Left renal pelvis (tissue), 4 donors: ENCODE measurements at places on chromosomes 3 and 15.

GRCh38 chr15:78002996-78003395 lies 74.5 kb downstream of the TBC1D2B start:
- DNase-seq: no peak

DNA sequence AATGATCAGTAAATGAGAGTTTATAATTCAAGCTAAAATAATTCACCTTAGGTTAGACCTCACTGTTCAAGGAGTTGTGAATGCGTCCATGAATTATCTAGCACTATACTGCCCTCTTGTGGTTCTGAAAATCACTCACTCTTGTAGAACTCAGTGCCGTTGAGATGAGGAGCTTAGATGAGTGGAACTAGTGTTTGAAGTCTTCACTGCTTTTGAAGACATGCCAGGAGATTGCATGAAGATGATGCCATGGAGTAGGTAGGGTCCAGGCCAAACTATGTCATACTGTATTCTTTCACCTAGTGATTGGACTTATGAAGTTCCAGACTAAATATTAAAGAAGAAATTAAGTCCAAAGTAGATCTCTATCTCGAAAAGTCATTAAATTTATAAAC lies 28.8 kb downstream of the LYSMD4 start:
- DNase-seq: peak; percentile 74

DNA sequence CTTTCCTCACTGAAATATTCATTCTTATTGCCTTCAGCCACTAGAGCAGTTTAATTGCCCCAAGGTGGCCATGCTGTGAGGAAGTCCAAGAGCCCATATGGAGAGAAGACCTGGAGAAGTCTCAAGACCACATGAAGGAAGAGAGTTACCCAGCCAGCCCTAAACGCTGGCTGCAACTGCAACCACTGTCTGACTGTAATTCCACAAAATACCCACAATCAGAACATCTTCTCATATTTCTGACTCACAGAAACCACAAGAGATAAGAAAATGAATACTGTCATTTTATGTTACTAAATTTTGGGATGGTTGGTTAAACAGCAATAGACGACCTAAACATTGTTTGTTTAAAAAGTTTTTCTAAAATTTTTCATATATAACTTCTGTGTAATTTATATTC lies 14.7 kb upstream of the SST start:
- no peak for DNase-seq

DNA sequence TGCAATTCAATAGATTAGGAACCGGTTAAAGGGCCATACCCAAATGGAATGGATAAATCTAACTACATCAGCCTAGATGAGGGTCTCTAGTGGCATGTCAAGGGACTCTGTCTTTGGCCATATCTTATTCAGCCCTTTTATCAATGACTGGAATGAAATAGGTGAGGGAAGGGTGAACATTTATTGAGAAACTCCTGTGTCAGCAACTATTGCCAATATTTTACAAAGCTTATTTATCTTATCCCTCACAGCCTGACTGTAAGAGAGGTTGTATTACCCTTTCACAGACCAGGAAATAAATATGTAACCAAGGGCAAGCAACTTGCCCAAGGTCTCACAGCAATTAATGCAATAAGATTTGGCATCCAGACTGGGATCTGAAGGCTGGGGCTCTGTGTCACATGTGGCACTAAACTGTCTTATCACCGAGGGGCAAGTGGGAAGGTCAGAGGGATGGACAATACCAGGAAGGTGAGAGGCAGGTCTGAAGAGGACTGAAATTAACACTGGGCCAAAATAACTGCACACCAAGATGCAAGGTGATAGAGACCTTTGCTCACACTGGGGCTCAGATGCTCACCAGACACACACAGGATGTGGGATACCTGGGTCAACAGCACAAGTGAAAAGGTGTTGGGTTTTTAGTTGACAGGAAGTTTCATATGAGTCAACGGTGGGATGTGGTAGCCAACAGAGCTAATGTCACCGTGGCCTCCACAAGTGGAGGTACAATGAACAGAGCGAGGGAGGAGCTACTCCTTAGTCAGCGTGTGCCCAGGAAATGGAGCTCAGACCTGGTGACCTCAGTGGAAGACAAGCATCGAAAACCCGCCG lies 261.3 kb downstream of the RPLP1 start:
- no peak for DNase-seq

DNA sequence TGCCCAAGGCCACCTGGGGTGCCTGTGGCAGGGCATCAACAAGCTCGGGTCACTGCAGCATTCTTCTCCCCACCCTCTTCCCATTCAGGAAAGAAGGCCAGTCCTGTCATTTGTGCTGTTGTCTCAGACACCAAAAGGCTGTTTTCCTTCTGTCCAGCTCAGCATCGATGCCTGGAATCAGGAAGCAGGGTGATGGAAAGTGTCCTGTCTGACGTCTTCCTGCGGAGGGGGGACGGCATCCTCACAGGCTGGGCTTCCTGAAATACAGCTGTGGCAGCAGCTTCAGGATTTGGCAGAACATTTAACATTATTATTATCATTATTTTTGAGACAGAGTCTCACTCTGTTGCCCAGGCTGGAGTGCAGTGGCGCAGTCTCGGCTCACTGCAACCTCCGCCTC lies 33.0 kb upstream of the ANKDD1A start:
- DNase-seq: no peak

- no peak for DNase-seq
These were observed 93.5 kb downstream of the ZIC4 start for GRCh38 chr3:147312786-147313280.

DNA sequence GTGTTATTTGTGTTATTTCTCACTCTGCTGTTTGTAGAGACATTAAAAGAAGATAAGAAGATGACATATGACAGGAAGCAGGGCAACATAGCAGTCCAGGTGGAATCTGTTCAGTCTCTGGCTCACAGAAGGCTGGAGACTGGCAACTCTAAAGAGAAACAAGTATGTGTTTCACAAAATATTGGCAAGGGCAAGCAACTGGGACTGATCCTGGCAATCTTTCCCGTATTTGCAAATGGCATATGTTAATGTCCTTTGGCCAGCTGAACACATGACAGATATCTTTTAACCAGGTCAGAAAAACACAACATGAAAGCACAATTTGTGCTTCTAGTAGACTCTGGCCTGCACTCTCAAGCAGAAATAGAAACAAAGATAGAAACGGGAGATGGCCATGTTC lies 1354.1 kb upstream of the EPHA6 start:
- no peak for DNase-seq

GRCh38 chr15:22827125-22827524 lies 11.3 kb upstream of the NIPA2 start:
- no peak for DNase-seq

DNA sequence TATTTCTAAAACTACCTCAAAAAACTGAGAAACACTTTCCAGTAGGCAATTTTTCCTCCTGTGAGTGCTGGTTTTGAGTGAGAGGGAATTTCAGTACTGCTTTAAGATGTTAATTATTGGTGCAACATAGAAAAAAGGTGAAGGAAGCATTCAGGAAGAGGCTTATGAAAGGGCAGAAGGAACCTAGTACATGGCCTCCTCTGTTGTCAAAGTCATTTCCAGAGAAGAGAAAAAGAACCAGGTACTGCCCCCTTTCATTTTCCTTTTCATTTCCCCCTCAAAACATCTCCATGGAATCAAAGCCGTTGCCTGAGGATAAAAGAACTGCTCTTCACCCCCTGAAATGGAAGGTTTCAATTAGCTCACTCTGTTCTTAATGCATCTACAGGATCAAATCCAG lies 19.8 kb downstream of the RARRES1 start:
- DNase-seq: no peak

GRCh38 chr15:39922462-39923092 lies 2.5 kb upstream of the GPR176 start:
- no peak for DNase-seq

DNA sequence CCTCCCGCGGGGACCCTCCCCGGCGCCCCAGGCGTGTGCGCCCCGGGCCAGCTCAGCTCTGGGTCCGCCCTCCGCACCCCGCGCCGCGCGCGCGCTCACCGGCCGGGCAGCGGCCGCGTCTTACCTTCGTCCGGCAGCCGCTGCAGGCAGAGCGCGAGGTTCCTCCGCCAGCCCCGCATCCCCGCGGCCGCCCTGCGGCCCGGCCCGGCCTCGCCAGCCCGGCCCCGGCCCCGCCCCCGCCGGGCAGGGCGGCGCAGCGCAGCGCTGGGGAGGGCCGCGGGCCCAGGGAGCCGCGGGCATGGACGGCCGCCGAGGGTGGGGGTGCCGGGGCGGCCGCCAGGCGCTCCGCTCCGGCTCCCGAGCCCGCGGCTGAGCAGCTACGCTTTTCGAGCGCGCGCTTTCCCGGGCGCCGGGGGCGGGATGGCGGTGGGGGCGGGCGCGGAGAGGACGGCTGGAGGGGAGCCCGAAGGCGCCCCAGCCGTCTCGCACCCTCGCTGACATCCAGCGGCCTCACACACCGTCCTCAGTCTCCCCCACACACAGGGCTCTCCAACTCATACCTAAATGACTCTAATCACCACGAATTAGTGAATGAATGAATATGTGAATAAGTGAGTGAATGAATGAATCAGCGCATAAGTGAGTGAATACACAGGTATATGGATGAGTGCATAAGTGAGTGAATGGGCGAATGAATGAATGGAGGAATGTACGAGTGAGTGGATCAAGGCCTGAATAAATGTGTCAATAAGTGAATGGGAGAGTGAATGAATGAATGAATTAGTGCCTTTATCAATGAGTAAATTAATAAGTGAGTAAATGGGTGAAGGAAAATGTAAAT lies 48.5 kb upstream of the CCDC174 start:
- no peak for DNase-seq

- DNase-seq: peak; percentile 10
These were observed 843 bp downstream of the CHRNA5 start for GRCh38 chr15:78565951-78566774.

GRCh38 chr3:132522353-132522752 lies 74.7 kb upstream of the ACKR4 start:
- DNase-seq: no peak
